ENCODE measurements at places on chromosomes 2 and 18.

DNA sequence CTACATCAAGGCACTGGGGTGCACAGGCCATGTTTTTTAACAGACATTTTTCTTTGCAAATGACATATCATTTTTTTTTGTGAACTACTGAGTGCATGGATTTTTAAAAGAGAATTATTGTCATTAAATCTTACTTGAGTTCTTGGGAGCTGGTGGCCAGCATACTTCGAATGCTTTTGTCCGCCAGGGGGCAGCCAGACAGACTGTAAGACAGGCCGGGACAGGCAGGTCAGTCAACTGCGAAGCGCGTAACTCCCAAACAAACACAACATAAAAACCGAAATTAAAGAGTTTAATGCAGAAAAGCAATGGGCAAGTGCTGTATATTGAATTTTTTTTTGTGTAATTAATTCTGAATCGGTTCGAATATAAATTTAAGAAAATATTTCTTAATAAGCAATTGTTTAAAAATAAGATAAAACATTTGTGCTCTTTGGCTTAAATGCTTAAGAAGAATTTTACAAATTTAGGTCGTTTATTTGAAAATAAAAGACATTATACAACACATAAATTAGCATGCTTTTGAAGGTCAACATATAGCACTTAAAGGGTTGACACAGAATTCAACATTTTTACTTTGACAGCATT is 142.2 kb upstream of the PXDN start:
- peak; percentile 69 for DNase-seq

DNA sequence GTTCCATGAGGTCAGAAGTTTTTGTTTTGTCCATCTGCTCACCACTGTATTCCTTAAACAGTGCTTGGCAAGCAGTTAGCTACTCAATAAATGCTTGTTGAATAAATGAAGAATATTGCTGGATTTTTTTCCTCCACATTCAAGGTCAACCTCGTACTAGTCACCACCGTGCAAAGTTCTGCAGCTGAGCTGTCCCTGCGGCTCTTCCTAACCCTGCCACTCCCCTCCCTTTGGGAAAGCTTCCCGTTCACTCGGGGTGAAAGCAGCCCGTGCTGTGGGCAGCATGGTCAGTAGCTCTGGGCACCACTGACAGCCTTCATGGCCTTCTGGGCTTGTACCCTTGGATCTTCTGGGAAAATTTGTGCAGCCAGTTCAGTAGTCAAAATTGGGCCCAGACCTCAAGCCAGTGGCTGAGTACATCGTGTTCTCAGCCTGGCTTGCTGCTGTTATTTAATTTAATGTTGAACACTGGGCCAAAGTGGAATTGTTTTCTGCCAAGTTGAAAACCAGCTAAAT is 469.3 kb upstream of the RAB12 start:
- peak; percentile 57 for DNase-seq

GRCh38 chr18:5425721-5426120 is 118.1 kb downstream of the EPB41L3 start:
- no peak for DNase-seq

DNA sequence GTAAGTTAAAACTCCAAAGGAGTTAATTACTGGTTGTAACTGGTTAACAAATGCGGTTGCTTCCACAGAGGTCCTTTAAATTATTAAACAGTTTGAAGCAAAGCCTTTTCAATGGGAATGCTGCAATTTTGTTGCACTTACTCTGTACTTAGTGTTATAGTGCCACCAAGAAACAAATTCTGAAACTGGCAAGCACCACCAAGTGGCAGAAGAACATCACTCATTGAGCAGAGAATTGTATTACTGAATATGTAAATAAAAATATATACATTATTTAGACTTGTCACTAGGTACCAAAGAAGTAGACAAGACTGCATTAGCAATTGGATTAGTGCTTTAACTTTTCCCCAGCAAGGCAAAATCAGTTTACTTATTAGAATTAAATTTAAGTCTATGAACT is 2.6 kb upstream of the TMEFF2 start:
- no peak for DNase-seq

DNA sequence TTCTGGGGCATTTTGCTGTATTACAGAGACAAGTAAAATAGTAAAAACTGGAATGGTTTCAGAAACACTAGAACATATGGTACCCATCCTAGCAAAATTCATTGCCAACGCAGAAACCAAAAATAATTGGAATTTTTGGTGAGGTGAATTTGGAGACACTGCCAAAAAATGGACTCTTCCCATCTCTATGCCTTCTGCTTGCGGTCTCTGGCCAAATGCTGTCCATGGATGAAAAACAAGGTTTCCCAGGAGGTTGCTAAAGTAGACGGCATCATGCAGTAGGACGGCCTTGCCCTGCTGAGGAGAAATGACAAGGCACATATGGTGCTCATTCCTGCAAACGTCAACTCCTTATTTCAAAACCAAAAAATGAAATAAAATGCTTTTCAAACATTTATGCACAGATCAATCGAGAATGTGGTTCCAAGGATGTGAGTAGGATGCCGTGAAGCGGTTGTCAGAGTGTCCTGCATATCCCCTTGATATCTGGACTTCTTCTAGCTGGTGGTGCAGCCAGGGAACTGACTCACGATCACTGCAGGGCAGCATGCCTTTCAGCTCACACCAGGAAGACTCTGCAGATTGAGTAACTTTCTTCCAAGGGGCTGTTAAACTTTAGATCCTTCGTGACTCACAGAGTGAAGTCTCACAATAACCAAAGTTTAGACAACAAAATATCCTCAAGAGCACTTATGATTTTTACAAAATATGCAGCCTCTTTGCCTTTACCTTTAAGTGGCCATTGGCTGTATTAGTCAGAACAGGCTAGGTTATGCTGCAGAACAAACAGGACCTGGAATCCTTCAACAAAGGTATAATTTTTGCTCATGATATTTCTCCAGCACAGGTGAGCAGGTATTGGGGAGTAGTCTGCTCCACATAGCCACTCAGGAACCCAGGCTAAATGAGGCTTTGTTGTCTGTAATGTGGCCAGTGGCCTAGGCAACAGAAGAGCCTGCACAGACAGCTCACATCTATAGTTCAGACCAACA is 149.4 kb upstream of the NDUFV2 start:
- DNase-seq = peak; percentile 77

- peak; percentile 89 for DNase-seq
Measured at GRCh38 chr2:111535404-111535803, 348.6 kb downstream of the ANAPC1 start.
